Aorta (tissue), 5 donors: ENCODE measurements at places on chromosomes 7 and 10. TPM values are rescaled to one million over a fixed set of nuclear protein-coding genes. Genes with fewer than 3 reads are reported as not detected.

The EPHB6 gene
- 17.7 TPM for total RNA-seq

The SGCE gene
- total RNA-seq = 72.1 TPM

The SPDYE11 gene
- total RNA-seq = not detected

The TMEM184A gene
- 0.06 TPM for total RNA-seq

The GPR15LG gene
- not detected for total RNA-seq

The COL13A1 gene
- 9.3 TPM for total RNA-seq

The ZKSCAN5 gene
- 8.9 TPM for total RNA-seq

The PCLO gene
- 0.52 TPM for total RNA-seq
